Stimulated activated CD4-positive, alpha-beta T cell treated with anti-CD3 and anti-CD28 coated beads, Interleukin-1b, Interleukin-23, amount 100 ng/mL, for 1 hour (primary cell): ENCODE measurements at places on chromosomes 5 and 9.

DNA sequence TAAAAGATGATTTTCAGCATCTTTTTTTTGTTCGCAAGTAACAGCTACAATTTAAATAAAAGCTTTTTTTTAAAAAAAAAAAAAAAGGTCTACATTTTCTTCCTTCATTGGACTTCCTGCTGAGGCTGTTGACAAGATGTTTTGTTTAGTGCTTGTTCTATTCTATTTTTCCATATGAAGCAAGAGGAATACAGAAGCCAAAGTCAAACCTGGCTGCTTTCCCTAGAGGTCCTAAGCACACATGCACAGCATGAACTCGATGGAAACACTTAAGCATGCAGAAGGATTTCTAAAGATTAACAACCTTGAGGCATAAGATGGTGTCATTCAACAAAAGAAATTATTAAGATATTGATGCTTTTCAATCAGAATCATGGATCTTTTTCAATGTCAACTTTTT is 105.1 kb downstream of the ADCY2 start:
- DNase-seq, result no peak

DNA sequence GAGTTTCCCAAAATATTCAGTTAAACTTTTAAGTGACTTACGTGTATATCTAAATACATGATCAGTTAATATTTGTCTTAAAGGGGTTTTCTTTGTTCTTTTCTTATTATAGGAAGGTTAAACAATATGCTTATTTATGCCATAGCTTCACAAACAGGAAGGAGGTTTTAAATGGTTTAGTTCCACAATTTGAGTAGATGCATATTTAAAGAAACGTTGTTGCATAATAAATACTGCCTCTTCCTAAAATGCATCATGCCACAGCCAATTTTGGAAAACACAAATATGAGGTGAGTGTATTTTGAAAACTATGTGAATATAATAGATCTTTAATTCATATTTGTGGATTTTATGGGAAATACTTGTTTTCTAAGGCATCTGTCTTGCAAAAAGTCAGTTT is 2.5 kb upstream of the ADRB2 start:
- no peak for DNase-seq

DNA sequence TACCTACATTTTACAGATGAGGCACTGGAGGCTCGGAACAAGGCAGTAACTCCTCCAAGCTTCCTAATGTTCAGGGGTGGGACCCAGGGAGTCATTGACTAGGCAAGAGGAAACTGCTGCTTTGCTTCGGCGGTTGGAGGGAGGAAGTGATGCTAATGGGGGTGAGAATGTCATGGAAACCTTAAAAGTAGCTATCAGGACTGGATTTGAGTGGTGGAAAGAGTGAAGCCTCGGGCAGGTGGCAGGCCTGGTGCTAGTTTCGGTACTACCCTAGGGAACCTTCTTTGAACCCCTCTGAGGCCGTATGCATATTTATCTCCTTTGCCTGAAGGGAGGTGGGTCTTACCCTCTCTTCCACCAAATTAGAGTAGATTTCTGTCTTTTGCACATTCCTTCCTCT is 1.6 kb downstream of the BSPRY start:
- no peak for DNase-seq

DNA sequence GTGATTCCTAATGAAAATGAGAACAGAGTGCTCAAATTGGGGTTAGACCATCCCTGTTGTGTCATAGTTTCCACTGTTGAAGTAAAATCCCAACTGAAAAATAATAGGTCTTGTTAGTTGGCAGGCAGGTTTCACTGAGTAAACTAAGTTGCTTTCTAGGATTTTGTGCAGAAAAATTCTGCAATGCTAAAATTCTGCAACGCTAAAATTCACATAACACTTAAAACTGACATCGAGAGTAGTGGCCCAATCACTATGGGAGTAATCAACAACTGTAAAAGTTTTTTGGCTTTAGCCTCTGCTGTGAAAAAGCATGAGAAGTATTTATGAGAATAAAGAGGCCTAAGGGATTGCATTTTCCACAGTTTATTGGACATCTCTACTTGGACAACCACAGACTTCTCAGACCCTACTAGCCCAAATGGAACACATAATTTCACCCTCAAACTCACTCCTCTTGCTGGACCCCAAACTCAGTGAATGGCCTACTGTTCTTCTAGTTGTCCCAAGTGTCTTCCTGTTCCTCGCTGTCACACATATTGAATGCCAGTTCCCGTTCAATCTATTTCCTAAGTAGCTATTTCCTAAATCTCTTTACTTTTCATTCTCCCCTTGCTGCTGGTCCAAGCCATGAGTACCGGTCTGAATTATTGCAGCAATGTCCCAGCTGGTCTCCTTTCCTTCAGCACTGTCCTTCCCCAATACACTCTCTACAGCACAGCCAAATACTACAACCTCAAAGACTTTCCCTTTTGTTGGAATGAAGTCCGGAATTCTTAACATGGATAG is 355.4 kb downstream of the PDE4D start:
- no peak for DNase-seq

DNA sequence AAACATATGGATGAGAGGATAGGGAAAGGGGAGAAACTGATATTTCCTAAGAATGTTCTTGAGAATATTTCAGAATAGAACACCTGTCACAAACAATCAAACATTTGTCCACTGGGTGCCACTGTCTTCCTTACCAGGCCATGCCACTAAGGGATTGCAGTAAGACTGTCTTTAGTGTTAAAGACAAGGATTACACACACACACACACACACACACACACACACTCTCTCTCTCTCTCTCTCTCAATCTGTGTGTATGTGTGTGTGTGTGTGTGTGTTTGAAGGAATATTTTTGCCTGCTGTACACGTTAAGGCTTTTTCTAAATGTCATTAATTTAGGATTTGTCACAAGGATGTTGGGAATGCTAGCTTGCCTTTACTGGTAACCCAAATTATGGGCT is 54.4 kb downstream of the CCDC192 start:
- no peak for DNase-seq

DNA sequence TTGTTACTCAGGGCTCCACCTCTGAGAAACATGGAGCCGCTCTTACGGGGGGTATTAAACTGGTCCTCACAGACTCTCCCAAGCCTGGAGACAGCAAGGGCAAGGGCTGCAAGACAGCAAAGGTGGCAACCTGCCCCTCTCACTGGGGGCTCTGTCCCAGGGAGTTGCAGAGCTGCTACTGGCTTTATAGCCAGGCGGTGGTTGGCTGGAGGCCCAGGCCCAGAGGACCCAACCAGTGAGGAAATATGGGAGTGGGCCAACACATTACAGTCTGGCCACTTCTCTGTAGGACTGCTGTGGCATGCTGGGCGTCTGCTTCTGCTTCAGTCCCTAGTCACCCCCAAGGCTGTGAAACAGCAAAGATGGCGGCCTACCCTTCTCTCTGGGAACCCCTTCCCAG is 597.2 kb downstream of the LRRC70 start:
- no peak for DNase-seq

- no peak for DNase-seq
These were observed 10.6 kb upstream of the MAP1B start for GRCh38 chr5:72096602-72097188.

GRCh38 chr5:95424526-95424925 is 33.4 kb downstream of the FAM81B start:
- no peak for DNase-seq

GRCh38 chr5:116035123-116035522 is 2.9 kb downstream of the ARL14EPL start:
- DNase-seq, result no peak
